Stimulated activated CD8-positive, alpha-beta memory T cell treated with anti-CD3 and anti-CD28 coated beads, Interleukin-7, amount 100 ng/mL, for 1 hour (primary cell): ENCODE measurements at places on chromosomes 4 and X.
A peak's percentile ranks its signal among the peaks of the same experiment; 100 is the strongest.

GRCh38 chr4:22463179-22463578 is 52.7 kb downstream of the ADGRA3 start:
- DNase-seq = no peak

GRCh38 chr4:154503598-154503997 is 12.0 kb upstream of the DCHS2 start:
- no peak for DNase-seq

DNA sequence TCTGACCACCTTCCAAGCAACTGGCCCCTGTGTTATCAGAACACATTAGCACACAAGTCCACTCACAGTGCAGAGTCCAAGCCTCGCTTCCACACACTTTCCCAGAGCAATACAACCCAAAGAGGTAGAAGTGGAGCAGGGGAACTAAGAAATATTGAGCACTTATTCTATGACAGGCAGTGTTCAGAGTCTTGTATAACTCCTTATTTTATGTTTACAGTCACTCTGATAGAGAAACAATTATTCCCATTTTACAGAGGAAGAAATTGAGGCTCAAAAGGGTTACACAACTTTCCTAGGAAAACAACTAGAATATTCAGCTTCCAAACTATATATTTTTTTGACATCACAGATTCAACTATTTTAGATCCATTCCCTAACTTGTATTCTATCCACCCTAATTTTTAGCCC is 18.3 kb upstream of the TMEM154 start:
- DNase-seq = no peak

DNA sequence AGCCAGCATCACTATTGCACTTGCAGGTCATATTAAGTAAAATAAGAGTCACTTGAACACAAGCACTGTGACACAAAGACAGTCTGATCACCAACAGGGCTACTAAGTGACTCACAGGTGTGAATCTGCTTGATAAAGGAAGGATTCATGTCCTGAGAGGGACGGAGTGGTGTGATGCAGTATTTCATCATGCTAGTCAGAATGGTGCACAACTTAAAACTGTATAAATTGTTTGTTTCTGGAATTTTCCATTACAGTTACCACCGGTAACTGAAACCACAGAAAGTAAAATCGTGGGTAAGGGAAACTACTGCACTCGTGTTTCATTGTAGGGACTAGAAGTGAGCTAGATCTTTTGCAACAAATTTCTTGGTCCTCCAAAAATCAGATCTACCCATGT is 109.7 kb downstream of the ELOVL6 start:
- DNase-seq = no peak

DNA sequence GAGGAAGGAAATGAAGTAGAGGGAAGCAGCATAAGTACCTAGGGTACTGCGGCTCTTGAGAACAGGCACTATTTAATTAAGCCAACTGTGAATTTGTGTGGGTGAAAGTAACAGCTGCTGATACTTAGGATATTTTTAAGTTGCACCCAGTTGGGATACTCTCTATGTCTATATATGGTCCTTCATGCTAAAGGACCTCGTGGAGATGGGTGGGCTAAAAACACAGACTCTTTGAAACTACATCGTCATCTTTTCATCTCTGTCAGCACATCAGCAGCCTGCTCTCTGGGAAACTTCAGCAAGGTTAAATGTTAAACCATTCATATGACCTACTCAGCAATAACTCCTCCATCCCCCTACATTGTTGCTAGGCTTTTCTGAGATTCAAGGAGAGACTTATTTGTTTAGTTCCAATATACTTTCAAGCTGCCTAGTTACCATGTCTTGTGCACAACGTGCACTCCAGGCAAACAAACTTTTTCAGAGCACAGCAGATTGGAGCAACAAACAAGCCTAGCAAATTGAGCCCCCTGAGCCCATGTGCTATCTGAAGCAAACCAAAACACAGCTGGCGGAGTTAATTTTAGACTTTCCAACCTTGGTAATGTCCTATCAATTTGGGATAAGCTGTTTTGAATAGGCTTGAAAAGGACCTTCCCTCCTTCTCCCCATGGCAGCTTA is 6.2 kb upstream of the MOB1B start:
- DNase-seq = no peak

GRCh38 chrX:36443007-36443406 is 523.5 kb downstream of the CFAP47 start:
- no peak for DNase-seq

DNA sequence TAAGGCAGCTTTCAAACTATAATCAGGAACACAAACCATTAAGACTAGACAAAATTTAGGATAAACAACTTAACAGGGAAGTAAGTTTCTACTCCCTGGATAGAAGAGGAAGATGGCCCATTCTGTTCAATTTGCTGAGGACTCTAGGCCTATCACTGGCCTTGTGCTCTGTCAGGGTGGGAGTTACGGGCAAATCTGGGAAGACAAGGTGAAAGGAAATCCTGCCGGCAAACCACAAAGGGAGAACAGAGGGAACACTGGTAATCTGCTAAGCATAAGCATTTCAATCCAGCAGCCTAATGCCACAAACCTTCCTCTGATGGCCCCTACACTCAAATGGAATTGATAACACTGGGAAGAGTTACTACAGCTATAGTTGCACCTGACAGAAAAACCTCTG is 8.3 kb downstream of the GPR82 start:
- no peak for DNase-seq

GRCh38 chr4:24053934-24054333 is 164.1 kb upstream of the PPARGC1A start:
- DNase-seq = no peak

GRCh38 chr4:76377911-76378310 is 43.0 kb downstream of the CCDC158 start:
- peak; percentile 8 for DNase-seq

DNA sequence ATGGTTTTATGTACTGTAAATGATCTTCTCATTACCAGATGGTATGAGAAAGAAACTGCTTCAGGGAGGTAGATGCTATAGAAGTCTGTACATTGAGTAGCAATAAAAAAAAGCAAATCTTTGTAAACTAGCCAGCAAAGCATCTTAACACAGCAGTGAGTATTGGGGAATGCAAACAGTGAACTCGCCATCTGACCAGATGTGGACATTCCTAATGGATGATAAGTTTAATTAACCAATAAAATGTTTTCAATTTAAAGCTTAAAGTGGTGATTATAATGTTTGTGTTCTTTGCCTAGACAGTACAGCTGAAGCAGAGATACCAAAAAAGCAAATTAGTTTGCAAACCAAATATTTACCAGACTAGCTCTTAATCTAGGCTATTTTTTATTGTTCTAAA is 1144.2 kb downstream of the FAT4 start:
- no peak for DNase-seq

DNA sequence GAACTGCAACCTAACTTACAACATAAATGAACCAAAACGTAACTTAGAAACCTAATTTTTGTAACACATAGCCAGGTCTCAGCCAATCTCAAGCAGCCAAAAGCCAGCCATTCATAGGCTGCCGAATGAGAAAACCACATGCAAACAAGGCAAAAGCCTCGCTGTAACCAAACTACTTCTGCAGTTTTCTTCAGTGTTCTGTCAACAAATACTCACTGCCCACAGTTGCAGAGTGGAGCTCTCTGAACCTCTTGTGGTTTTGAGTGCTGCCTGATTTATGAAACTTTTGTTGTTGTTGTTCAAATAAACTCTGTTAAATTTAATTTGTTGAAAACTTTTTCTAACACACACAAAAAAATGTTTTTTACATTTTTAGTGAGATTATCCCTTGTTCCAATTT is 251.2 kb downstream of the PAPSS1 start:
- no peak for DNase-seq

DNA sequence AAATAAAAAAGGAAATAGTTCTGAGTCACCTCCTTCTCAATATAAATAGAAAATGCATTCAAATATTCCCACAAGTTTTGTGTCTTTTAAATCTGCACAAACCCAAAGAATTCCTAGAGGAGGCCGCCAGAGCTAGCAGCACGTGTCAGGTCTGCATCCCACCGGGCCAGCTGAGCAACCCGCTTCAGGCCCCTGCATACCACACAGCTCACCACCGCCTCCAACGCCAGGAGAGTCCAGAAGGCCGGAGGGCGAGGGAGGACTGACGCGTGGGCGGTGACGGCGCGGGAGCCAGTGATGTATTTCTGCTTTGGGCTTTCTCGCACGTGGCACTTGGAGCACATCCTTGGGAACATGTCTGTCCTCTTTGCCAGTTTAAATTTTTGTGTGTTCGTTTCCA is 61.9 kb upstream of the CLDN34 start:
- DNase-seq = no peak

DNA sequence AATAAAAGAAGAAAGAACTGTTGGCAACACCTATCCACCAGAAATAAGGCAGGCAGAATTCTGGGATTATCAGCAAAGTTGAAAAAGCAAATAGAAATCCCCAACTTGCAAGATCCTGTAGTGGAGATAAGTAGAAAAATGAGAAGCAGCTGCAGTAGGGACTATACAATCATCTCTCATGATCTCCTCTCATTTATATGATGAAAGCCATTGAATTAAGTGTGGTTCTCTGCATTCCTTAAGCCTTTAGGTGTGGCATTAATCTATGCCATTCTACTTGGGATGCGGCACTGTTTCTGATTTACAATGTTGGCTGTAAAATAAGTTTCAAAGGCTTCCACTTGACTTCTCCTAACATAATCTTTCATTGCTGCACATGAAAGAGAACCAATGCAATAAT is 869.8 kb downstream of the TRAM1L1 start:
- DNase-seq = no peak

DNA sequence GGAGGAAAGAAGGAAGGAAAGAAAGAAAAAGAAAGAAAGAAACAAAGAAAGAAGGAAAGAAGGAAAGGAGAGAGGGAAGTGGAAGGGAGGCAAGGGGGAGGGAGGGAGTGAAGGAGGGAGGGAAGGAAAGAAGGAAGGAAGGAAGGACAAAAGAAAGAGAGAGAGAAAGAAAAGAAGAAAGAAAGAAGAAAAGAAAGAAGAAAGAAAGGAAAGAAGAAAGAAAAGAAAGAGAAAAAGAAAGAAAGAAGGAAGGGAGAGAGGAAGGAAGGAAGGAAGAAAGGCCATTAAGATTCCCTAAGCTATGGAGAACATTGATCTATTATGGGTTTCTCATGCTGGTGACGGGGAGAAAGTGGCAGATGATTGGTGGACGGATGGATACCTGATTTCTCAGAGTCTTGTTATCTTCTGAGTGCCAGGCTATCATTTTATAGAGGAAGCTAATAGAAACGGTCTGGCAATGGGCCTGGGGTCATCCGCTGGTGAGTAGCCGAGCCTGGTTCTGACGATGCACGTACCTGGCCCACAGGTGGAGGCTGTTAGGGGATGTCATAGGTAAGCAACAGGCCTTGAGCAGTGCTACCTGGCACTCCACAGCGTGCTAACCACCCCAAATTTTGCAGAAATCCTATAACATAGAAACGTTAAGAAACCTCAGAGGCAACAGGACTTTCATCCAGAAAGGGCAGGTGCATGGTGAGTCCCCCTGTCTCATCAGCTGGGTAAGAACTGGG is 142.9 kb downstream of the SHOX start:
- DNase-seq = no peak

- no peak for DNase-seq
Measured at GRCh38 chr4:85147481-85148076, 181.1 kb upstream of the WDFY3 start.

DNA sequence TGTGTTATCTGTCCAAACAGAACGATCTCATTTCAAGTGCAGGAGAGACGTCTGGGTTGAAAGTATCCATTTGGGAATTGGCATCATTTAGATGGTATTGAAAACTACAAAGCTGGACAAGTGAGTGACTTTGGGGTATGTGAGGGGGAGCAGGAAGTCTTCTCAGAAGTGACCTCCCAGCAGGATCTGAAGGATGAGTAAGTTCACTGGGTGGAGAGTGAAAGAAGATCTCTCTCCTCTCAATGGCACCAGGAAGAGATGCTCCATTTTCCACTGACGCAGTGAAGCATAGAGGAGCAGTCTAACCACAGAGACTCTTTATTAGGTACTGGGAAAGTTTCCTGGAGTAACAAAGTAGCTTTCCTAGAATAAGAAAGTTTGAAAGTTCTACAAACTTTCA is 161.0 kb downstream of the CPE start:
- no peak for DNase-seq

DNA sequence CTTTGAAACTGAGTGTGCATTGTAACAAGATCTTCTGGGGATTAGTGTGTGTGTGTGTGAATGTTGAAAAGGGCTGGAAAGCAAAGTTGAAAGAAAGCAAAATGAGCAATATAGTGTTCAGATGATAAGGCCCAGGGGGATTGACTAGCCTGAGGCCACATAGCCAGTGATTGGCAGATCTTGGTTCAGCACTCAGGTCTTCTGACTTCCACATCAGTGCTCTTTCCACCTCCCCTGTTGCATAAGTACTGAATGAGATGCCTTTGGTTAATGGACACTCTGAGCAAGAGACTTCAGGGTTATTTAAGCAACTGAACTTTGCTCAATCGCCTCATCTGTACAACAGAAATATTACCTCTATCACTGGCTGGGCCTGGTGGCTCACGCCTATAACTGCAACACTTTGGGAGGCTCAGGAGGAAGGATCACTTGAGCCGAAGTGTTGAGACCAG is 120.4 kb downstream of the TMEM164 start:
- DNase-seq = no peak
